ENCODE measurements at places on chromosomes 6 and 20.

GRCh38 chr6:55450005-55450404 is 122.7 kb downstream of the GFRAL start:
- no peak for DNase-seq

GRCh38 chr6:9468277-9468676 is 946.6 kb downstream of the TFAP2A start:
- no peak for DNase-seq

- no peak for DNase-seq
Measured at GRCh38 chr6:98747273-98747672, 87.1 kb upstream of the POU3F2 start.

DNA sequence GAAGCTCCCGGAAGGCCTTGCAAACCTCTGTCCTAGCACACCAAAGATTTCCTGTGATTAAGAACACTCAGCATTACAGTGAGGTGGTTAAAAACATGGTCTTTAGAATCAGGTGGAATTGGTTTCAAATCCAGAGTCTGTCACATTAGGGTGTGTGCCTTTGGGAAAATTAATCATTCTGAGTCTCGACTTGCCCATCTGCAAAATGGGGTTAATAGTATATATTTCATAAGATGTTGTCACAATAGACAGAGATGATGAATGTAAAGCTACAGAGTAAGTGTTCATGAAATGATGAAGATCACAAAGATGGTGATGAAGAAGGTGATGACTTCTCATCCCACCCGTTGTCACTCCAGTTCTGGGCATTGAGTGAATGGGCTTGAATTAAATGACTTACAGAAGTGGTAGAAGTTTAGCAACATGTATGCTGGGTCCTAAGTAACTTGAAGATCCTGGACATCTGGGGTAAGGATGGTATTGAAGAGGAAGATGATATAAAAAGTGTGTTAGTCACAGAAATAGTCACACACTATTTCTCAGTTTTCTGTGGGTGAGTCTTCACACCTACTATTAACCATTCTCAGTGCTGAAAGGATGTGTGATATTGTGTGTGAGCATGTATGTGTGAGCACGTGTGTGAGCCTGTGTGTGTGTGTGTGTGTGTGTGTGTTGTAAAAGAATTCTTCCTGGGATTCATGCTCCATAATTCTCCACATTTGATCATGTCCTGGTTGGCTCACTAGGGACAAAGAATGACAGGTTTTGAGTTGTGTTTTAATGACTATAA is 28.0 kb upstream of the NEDD9 start:
- DNase-seq, result no peak

DNA sequence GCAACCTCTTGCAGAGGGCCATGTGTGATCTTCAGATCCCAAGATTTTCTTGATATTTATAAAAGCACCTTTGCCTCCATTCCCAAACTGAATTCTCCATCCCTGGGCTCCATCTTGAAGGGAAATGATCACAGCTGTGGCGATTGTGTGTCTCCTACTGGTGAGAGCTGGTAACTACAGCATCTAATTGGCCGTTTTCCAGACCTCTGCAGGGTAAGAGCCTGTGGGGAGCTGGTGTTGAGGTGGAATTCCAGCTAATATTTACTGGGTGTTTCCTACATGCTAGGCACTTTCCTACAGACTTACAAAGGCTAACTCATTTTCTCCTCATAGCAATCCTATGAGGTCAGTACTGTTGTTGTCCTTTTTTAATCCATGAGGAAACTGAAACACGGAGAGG is 59.2 kb upstream of the FNDC1 start:
- DNase-seq, result no peak

GRCh38 chr20:391041-391711 is 10.6 kb downstream of the TRIB3 start:
- no peak for DNase-seq

GRCh38 chr20:56762829-56763228 is 133.7 kb downstream of the TFAP2C start:
- DNase-seq, result no peak

DNA sequence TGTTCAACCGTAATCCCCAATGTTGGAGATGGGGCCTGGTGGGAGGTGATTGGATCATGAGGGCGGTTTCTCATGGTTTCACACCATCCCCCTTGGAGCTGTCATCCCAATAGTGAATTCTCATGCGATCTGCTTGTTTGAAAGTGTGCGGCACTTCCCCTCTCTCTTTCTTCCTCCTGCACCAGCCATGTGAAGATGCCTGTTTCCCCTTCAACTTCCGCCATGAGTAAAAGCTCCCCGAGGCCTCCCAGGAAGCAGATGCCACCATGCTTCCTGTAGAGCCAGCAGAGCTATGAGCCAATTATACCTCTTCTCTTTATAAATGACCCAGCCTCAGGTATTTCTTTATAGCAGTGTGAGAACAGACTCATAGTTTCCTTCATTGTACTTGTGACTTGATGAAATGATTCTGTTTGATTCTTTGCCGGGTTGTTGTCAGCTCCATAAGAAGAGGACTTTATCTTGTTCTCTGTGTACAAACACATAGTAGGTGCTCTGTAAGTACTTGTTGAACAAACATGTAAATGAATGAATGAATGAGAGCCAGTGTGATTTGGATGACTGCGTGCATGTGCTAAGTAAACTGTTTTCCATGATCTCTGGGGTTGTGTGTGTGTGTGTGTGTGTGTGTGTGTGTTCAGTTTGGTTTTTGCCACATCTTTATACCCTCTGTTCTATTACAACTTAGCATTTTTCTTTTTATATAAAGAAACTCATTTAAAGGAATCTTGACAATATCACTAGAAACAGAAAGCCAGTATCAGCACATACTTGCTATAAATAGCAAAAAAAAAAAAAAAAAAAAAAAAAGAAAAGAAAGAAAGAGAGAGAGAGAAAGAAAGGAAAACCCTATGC is 22.5 kb upstream of the PTGIS start:
- DNase-seq, result no peak

- no peak for DNase-seq
Measured at GRCh38 chr6:116665464-116665863, 3.1 kb downstream of the ZUP1 start.

- no peak for DNase-seq
Measured at GRCh38 chr20:23122321-23122720, 36.2 kb upstream of the CD93 start.

DNA sequence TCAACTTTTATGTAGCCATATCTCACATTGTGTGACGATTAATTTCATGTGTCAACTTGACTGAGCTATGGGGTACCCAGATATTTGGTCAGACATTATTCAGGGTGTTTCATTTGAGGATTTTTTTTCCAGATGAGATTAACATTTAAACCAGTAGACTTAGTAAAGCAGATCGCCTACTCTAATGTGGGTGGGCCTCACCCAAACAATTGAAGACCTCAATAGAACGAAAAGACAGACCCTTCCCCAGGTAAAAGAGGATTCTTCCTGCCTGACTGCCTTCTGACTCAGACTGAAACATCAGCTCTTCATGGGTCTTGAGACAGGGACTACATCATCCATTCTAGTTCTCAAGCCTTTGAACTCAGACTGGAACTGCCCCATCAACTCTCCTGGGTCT is 231.7 kb upstream of the SASH1 start:
- no peak for DNase-seq

- DNase-seq, result no peak
Measured at GRCh38 chr20:46359233-46359751, 47.1 kb downstream of the ELMO2 start.

GRCh38 chr6:25596928-25597818 is 54.8 kb upstream of the SCGN start:
- no peak for DNase-seq

GRCh38 chr6:23111984-23112383 is 542.6 kb downstream of the HDGFL1 start:
- DNase-seq, result no peak

DNA sequence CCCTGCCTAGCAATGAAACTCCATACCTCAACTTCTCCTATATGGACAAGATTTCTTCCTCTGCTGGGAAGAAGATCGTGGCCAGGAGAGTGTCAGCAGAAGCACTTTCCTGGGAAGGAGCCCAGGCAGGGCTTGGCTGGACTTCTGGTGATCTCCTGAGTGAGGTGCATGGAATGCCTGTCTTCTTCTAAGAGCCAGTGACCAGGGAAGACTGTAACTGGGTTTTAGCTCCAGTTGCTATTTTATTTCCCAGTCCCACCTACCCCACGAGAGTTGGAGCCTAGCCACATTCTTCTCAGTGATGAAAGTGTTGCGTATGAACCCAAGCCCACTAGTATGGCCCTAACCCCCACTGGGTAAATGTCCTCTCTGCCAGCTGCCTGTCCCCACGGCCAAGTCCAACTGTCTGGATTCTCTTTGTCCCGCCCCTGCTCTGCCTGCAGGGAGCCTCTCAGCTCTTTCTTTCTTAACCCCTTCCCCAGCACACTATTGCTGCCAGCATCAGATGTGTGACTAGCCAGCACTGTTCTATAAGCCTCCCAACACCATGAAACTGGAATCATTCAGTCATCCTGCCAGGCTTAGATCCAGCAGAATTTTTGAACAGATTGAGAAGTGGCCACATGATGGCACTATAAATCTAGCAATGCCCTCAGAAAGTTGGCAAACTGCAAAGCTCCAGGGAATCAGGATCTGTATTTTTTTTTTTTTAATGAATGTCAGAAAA is 69.8 kb upstream of the FAM184A start:
- DNase-seq, result peak; percentile 23

GRCh38 chr6:24702720-24703282 is 16.2 kb downstream of the C6orf62 start:
- no peak for DNase-seq

- DNase-seq, result no peak
Measured at GRCh38 chr20:1287787-1288569, 21.9 kb downstream of the SNPH start.

- no peak for DNase-seq
Measured at GRCh38 chr6:158026901-158027589, 45.4 kb downstream of the SYNJ2 start.

GRCh38 chr6:69542494-69542893 is 254.3 kb downstream of the LMBRD1 start:
- no peak for DNase-seq

DNA sequence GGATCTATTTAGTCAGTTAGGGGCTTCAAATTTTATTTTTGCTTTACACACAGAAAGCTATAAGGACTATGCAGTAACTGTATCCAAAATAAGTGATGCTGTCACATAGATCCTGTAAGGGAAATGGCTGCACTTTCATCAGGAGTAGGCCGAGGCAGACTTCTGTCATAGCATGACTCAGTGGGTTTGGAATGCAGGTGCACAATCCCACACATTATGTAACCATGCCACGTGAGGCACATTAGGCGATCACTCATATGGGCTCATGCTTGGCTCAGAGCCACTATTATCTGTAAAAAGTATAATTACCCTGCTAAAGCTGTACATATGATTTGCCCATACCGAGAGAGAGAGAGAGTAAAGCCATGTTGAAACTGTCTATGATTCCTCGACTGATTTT is 1189.4 kb upstream of the EYS start:
- peak; percentile 13 for DNase-seq

GRCh38 chr6:7413151-7413823 is 23.7 kb downstream of the RIOK1 start:
- DNase-seq, result no peak

GRCh38 chr6:148521586-148521985 is 178.9 kb downstream of the SASH1 start:
- no peak for DNase-seq

- no peak for DNase-seq
Measured at GRCh38 chr6:168314948-168315347, 4.6 kb downstream of the DACT2 start.

DNA sequence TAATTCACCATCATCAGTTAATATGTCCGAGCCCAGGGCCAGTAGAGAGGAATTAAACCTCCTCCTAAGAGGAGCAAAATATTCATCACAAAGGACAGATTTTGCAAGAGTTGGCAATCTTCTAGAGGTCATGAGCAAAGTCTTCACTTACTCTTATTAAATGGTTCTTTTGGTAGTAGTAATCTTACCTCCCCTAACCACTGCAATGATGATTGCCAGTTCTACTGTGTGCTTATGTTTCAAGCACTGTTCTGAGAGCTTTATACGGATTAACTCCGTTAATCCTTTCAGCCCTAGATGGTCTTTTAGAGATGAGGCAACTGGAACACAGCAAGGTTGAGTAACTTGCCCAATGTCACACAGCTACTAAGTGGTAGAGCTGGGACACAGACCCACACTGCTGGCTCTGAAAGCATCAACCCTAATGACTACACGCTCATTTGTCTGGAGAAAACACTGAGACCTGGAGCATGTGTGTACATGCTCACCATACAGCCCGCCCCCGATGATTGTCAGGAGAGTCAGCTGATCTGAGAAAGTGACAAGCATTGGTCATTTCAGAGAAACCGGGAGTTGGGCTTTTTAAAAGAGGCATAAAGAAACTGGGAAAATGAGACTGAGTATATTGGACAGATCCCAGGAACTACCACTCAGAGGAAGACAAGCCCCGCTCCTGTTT is 276.0 kb downstream of the NRN1 start:
- DNase-seq, result no peak

GRCh38 chr6:164066766-164067165 is 652.2 kb downstream of the QKI start:
- no peak for DNase-seq

GRCh38 chr6:129417416-129418086 is 292.4 kb downstream of the ARHGAP18 start:
- no peak for DNase-seq

DNA sequence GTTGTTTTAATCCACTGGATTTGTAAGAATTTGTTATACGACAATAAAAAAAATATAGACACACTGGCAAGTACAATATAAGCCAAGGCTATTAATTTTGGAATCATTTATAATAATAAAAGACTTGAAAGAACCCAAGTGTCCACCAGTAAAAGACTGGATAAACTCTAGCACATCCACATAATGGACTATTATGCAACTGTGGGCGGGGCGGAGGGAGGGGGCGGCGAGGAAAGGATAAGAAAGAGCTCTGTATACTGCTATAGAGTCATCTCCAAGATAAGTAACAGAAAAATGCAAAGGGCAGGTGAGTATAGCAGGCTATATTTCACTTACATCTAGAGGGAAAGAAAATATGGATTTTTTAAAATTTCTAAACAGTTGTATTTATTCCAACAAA is 123.3 kb downstream of the TBC1D32 start:
- no peak for DNase-seq

GRCh38 chr6:45192556-45192955 is 135.6 kb upstream of the RUNX2 start:
- no peak for DNase-seq

GRCh38 chr6:160357088-160357487 is 8.9 kb downstream of the SLC22A3 start:
- no peak for DNase-seq

- DNase-seq, result no peak
Measured at GRCh38 chr6:146542881-146543210, 787 bp upstream of the RAB32 start.

Data from T1000 (cell line).